ENCODE measurements at places on chromosomes 2 and 18.

GRCh38 chr2:201049455-201049854, 22.0 kb downstream of the HYCC2 start:
- DNase-seq, result no peak

DNA sequence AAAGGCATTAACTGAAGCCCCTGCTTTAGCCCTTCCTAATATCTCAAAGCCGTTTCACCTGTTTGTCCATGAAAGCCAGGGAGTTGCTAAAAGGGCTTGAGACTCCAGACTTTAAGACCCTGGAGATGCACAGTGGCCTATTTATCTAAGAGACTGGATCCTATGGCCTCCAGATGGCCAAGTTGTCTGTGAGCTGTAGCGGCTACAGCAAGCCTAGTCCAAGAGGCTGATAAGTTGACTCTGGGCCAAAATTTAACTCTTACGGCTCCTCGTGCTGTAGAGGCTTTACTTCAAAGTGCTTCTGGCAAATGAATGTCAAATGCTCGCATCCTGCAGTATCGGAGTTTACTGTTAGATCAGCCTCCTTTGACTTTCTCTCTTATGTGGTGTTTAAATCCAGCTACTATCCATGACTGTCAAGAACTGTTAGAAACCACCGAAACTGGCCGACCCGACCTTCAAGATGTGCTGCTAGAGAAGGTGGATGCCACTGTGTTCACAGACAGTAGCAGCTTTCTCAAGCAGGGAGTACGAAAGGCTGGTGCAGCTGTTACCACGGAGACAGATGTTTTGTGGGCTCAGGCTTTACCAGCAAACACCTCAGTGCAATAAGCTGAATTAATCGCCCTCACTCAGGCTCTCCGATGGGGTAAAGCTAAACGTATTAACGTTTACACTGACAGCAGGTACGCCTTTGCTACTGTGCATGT, 336.7 kb upstream of the CNTNAP5 start:
- DNase-seq, result no peak

GRCh38 chr18:41604964-41605363, 350.1 kb upstream of the PIK3C3 start:
- DNase-seq, result no peak

- no peak for DNase-seq
These were observed 123.5 kb upstream of the FOSL2 start for GRCh38 chr2:28269019-28269784.

DNA sequence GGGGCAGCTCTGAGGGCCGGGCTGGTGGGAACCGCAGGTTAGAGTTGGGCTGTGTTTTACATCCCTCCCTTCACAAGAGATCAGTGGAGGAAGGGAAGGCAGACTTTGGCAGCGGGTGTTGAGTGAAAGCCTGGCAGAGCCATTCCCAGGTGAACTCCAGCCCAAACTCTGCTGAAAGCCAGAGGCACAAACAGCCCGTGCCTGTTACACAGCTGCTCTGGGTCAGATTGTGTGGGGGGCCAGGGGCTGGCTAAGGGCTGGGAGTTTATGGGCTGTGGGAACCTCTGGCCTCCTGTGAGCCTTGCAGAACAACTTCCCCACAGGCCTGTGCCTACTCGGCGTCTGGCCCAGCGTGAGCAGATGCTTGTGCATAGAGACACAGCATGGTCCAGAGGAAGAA, 286.8 kb downstream of the CLIP4 start:
- no peak for DNase-seq

GRCh38 chr2:205680067-205680466, 2.2 kb upstream of the NRP2 start:
- no peak for DNase-seq

Data from hippocampal formation (tissue), 2 donors.